ENCODE measurements at places on chromosomes 5 and 9.
A peak's percentile ranks its signal among the peaks of the same experiment; 100 is the strongest.

DNA sequence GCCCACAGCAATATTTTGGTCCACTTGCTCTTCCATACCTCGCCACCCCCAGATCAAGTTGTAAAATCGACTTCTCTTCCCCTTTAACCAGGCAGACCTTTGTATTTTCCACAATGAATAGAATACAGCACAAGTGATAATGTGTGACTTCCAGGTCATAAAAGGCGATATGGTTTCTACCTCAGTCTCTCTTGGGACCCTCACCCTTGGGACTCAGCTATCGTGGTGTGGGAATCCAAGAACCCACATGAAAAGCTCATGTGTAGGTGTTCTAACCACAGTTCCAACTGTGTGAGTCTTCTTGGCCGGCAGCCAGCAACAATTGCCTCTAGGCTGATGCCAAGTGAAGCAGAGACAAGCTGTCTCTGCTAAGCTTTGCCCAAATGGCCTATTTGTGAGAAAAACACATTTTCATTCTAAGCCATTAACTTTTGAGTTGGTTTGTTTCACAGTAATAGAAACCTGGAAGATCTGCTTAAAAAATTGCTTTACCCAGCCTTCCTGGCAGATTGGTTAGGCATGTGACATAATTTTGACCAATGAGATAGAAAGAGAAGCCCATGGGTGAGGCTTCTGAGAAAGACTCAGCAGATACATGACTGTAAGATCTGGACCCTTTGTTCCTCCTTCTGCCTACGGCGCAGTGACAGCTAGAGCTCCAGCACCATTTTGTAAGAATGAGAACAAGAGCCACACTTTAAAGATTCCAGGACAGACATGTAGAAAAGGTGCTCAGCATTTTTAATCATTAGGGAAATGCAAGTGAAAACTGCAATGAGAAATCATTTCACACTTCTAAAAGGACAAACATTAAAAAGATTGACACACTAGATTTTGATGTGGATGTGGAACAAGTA lies 18.3 kb upstream of the MLLT3 start:
- DNase-seq = peak; percentile 49

- no peak for DNase-seq
Measured at GRCh38 chr9:112044881-112045280, 130.2 kb downstream of the SUSD1 start.

- DNase-seq = no peak
Measured at GRCh38 chr9:98644011-98644410, 64.7 kb downstream of the GABBR2 start.

- no peak for DNase-seq
Measured at GRCh38 chr9:2674141-2674824, 43.0 kb upstream of the KCNV2 start.

DNA sequence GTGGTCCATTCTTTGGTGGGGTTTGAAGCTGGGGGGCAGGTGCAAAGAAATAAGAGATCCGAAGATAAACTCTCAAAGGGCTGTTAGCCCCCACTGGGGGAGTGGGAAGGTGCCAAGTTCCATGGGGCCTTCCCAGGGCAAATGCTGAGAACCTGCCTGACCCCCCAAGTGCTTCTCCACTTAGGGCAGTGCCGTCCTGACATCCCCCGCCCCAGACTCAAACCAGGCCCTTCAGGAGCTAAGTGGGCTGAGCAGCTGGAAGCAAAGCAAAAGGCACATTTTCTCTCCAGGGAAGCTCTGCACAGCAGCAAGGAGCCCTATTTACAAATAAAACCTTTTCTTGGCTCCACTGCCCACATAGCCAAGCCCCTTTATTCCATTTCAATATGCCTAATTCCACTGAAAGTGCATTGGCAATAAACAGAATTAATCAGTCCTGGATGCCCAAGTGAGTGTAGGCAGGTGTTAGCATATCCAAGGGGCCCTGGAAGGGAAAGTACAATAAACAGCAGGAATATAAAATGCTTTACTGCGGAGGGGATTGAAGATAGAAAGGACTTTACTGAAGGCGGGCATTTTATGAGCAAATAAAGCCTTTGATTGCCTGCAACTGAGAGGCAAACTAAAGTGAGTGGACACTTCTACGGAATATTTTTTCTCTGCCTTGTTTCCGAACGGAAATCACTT lies 44.6 kb downstream of the WHRN start:
- DNase-seq = no peak

GRCh38 chr5:111159845-111160244 lies 64.3 kb upstream of the CAMK4 start:
- peak; percentile 5 for DNase-seq

- DNase-seq = no peak
Measured at GRCh38 chr5:83321483-83322055, 150.0 kb upstream of the VCAN start.

DNA sequence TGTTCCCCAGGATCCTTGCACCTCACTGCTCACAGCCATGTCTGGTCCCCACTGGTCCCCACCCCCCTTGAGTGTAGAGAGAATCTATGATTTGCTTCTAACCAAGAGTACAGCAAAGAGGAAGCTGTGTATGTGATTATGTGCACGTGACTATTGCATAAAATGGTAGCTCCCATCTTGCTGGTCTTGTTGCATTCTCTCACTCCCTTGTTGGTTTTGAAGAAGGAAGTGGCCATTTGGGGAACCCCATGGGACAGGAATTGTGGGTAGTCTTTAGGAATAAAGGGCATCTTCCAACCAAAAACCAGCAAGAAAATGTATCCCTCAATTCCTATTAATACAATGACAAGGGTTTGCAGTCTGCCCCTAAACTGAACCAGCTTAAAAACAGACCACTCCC lies 5.2 kb upstream of the FCN2 start:
- no peak for DNase-seq

DNA sequence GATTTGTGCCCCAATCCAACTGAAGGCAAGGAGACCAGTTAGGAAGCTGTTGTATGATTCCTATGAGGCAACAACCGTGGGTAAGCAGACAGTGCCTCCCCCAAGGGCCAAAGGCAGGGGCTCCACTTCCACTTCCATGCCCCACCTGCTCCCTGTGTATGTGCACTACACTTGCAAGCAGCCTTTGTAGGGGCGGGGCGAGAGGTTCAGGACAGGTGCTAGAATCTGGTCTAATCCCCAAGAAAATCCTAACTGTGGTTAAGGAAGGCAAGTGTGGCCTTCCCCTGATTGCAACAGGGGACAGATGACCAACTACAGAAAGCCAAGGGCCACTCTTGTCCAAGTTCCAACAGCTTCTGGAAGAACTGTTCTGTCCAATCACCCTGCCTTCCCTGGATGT lies 41.7 kb downstream of the B4GALT1 start:
- DNase-seq = no peak

Data from activated CD4-positive, alpha-beta T cell treated with anti-CD3 and anti-CD28 coated beads, Interleukin-2, Interleukin-6, amounts not matched to agents 100 ng/mL and 50 ng/mL, durations not matched to agents 16 hours and 8 hours (primary cell).